Activated naive CD4-positive, alpha-beta T cell (primary cell): ENCODE measurements at places on chromosomes 13 and 19.

DNA sequence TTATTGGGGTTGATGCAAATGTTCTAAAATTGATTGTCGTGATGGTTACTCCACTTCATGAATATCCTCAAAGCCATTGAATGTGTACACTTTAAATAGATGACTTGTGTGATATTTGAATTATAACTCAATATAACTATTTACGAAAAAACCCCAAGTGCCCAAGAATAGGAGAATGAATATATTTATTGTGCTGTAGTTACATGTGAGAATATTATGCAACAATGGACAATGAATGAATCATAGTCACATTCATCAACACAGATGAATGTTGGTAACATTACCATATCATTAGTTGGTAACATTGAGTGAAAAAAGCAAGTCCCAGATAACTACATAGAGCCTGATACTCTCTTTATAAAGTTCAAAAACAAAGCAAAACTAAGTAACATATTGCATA, 127.8 kb upstream of the UBL3 start:
- no peak for DNase-seq

DNA sequence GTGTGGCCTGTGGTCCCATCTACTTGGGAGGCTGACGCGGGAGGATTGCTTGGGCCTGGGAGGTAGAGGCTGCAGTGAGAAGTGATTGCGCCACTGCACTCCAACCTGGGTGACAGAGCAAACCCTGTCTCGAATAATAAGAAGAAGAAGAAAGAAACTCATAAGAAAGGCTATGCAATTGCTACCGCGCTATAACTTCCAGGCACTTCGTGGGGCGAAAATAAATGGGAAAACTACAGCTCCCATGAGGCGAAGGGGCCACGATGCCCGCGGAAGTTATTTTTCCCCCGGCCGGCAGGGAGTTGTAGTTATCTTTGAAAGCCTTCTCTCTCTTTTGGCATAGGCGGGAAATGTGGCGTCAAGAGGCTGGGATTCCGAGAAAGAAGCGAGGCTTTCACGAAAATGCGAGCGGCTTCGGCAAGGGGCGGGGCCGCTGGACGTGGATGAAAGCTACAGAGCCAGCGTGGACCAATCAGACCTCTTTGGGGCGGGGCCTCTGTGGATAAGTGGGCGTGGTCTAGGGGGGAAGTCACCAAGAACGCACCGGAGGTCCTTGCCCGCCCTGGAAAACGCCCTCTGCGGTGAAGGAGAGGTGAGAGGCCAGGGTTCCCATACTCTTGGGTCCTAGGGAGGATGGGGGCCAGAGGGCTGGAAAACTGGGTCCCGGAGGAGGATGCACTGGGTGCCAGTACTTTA, at the start of gene NUCB1:
Gene NUCB1 (plus strand): TSS at position 532 of the 696 bp plus-strand sequence. CDS start 485 bp downstream, outside the sequence.
- DNase-seq = peak; percentile 97

- DNase-seq = no peak
These were observed 26.6 kb downstream of the CBY2 start for GRCh38 chr13:45728759-45729158.

GRCh38 chr13:28485097-28485496, 9.8 kb downstream of the FLT1 start:
- no peak for DNase-seq

DNA sequence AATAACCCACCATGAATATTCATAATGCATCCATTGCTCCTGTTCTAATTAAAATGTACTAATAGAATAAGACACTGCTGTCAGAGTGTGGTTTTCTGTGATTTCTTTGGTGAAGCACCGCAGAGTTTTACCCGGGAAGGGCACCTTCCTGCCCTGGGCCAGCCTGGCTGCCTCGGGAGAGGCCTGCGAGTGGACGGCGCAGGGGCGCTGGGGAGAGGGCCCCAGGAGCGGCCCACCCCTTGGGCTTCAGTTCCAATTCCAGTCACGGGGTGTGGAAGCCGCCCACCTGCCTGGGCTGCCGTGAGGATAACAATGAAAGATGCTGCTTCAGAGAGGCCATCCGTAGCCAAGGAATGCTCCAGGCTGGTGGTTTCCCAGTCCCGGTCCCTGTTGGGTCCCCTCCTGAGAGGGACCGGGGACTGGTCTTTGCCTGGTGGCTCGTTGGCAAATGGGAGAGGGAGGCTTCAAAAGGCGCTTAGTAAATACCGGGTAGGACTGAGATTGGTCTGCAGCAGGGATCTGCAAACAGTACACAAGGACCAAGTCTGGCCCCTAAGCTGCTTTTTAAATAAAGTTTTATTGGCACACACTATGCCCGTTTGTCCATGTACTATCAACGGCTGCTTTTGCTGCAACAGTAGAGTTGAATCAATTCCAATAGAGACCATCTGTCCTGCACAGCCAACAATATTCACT, 18.0 kb downstream of the TCF3 start:
- no peak for DNase-seq

- DNase-seq = no peak
These were observed 189.2 kb downstream of the DLEU7 start for GRCh38 chr13:50654331-50654730.

DNA sequence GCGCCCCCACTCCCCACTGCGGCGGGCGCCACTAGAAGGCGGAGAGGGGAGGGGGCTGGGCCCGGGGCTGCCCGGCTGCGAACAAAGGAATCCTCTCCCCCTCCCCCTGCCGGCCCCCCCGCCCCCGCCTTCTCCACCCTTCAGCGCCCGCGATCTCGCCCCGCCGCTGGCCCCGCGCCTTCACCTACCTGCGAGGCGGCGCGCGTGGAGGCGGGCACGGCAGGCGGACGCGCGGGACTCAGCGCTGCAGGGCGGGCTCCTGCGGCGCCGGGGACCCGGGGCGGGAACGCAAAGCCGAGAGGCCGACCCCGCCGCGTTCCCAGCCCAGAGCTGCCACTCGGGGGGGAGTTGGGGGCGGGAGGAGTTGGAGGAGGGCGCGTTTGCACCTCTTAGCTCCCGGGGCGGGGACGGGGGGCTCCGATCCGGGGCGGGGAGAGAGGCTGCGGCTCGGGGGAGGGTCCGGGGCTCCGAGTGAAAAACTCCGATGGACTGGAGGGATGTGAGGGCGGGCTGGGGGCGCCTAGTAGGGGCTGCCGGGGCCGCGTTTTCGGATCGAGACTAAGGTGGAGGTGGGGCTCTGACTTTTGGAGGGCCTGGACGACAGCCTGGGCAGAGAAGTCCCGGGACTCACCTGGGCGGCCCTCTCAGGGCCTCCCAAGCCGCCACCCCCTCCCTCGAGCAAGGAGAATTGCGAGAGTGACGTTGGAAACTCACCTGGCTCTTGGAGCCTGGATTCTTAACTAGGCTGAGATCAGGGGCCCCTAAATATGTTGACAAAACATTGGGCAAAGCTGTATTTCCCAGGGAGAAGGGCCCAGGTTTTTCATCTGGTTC, at the start of gene FBN3:
Gene FBN3 (minus strand): TSS at position 332 of the 834 bp plus-strand sequence. CDS start 2,112 bp downstream, outside the sequence.
- no peak for DNase-seq

DNA sequence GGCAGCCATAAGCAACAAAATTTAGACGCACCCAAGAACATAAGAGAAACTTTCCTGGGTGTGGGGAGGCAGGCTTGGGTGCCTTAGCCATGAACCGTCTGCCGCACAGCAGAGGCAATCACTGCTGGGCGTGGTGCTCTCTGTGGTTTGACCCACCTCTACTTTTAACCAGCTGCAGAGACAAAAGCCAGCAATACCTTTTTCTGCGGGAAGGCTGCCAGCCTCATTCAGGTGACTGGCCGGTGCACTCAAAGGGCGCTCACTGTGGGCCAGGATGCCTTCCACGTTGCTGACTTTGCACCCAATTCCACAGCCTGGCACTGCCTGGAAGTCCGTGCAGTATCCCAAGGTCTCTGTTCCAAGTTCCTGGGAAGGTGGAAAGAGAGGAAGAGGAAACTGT, 69.1 kb downstream of the ATP7B start:
- no peak for DNase-seq

GRCh38 chr13:39688699-39689405, 33.4 kb downstream of the COG6 start:
- no peak for DNase-seq

- no peak for DNase-seq
These were observed 25.7 kb downstream of the TLE6 start for GRCh38 chr19:3003046-3003445.

DNA sequence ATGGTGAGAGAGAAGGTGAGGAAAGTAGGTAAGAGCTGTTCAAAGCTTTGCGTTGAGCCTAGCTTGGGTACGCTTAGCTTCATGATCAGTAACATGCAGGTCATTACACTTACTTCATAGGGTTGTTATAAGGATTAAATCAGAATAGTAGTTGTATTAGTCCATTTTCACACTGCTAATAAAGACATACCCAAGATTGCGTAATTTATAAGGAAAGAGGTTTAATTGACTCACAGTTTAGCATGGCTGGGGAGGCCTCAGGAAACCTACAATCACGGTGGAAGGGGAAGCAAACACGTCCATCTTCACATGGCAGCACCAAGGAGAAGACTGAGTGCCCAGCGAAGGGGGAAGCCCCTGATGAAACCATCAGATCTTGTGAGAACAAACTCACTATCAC, 21.9 kb downstream of the GPALPP1 start:
- no peak for DNase-seq

- DNase-seq = no peak
These were observed 441.5 kb upstream of the KLF12 start for GRCh38 chr13:74575729-74576125.

DNA sequence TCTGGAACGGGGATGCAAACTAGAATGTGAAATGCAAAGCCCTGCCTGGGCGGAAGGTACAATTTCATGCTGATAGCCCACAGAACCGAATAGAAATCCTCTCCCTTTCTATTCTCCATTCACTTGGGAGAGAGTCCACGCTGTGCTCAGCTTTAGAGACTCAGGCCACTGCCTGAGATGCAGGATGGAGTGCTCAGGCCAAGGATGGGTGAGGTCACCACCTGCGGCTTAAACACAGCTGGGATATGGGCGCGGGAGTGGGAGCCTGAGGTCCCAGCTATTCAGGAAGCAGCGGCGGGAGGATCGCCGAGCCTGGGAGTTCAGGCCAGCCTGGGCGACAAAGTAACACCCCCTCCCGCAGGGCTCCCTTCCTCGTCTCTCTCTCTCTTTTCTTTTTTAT, 446 bp upstream of the ZNF83 start:
- DNase-seq = no peak

GRCh38 chr19:7618348-7618747, 11.0 kb downstream of the XAB2 start:
- no peak for DNase-seq

DNA sequence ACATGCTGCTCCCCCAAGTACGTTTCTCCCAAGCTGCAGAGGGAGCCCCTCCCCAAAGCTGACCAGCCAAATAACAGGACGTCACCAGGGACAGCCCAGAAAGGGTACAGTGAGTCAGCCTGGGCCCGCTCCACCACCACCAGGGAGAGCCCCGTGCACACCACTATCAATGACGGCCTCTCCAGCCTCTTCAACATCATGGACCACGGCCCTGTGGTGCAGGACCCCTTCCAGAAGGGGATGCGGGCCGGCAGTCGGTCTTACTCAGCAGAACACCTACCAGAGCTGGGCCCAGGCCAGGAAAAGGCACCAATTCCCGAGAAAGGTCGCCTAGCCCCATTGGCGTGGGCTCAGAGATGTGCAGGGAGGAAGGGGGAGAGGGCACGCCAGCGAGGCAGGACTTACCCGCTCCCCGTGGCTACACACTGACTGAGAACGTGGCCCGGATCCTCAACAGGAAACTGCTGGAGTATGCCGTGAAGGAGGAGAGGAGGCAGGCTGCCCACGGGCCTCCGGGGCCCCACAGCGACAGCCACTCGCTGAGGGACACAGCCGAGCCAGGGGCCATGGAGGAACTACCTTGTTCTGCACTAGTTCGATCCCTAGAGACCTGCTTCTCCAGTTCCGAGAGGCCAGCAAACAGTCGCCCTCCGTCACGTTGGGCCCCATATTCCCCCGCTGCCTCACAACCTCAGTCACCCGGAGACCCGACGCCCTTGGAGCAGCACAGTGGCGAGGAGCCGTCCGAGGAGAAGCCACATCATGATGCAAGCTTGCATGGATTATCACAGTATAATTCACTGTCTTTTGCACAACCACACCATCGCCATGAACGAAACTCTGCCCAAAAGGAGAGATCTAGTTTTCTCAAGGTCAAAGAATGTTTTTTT, 815.9 kb upstream of the KLHL1 start:
- no peak for DNase-seq

- DNase-seq = no peak
These were observed 7.8 kb downstream of the LSR start for GRCh38 chr19:35256566-35256965.

DNA sequence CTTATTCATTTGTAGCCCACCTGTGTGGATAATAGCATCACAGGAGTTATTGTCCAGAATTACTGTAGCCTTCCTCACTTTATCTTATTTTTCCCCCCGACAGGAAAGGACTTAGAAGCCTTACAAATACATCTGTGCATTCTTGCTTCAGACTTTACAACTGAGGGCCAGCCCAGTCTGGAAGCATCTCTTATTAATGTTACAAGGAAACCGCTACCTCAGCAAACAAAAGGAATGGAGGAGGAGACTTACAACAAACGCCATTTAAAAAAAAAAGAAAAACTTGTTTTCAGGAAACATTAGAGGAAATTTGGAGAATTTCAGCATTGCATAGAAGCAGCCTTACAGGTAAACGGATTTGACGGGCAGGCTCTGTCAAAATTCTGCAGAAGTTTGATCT, 45.2 kb downstream of the GARRE1 start:
- DNase-seq = no peak

- no peak for DNase-seq
These were observed 282.9 kb downstream of the SLITRK5 start for GRCh38 chr13:87954091-87954490.

DNA sequence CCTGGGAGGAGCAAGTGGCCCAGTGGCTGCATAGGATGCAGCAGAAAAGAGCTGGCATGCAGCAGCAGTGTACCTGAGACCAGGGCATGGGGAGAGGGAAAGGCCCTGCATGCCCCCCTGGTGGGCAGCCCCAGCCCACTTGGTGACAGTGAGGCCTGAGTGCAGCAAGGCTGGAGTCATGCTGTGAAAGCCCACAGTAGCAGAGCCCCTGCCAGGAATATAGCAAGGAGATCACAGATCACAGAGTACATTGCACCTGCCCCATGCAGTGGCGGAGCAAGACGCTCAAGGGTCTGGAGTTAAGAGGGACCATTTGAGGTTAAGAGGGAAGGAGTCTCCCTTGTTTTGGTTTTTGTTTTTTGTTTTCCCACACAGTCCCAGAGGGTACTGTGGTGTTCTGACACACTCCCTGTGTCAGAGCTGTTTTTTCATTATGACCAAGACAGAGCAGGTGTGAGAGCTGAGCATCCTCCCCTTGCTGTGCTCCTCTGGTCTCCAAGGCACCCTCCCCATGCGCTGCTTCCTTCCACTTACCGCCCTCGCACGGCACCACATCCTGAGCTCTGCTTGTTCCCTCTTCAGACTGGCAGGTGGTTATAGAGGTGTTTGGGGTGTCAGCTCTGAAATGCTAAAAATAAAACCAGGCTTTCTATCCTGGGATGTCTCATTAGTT, 85.0 kb upstream of the UBL3 start:
- DNase-seq = peak; percentile 55

GRCh38 chr19:7063339-7063738, 4.9 kb upstream of the MBD3L3 start:
- no peak for DNase-seq

GRCh38 chr19:35115177-35115951, at the start of gene FXYD3:
TSS of gene FXYD3 (plus strand) at chr19:35115823. CDS start at chr19:35119377, 3,554 bp downstream.
- DNase-seq = no peak

GRCh38 chr13:41409611-41410010, 47.7 kb upstream of the RGCC start:
- DNase-seq = no peak

GRCh38 chr19:2145831-2146241, 5.5 kb downstream of the AP3D1 start:
- no peak for DNase-seq

GRCh38 chr19:16062789-16063188, 13.5 kb upstream of the TPM4 start:
- DNase-seq = peak; percentile 64

GRCh38 chr13:69565334-69565733, 542.3 kb upstream of the ATXN8OS start:
- no peak for DNase-seq

GRCh38 chr19:42423462-42424344, 3.5 kb downstream of the LIPE start:
- DNase-seq = peak; percentile 78
